D341Med (cell line): ENCODE measurements at places on chromosomes 3 and 15.

GRCh38 chr3:134242649-134243617, 7.7 kb downstream of the RYK start:
- no peak for DNase-seq

- DNase-seq: no peak
Measured at GRCh38 chr15:69943637-69944036, 154.1 kb downstream of the TLE3 start.

DNA sequence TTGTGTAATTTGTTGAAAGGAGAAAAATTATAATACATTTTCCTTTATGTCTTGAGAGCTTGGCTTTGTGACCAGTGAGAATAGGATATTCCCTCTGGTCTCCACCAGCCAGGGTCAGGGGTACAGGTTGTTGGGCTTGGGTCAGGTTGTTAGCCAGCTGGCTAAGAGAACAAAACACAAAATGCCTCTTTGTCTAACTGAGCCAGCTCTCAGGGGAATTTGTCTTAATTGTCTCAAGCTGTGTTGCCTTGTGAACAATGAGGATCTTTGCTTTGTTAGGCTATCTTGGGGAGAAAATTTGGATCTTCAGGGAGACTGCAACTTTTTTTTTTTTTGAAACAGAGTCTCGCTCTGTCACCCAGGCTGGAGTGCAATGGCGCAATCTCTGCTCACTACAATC, 17.7 kb upstream of the GK5 start:
- peak; percentile 38 for DNase-seq

- peak; percentile 45 for DNase-seq
Measured at GRCh38 chr3:25831578-25831977, 41.7 kb downstream of the OXSM start.

DNA sequence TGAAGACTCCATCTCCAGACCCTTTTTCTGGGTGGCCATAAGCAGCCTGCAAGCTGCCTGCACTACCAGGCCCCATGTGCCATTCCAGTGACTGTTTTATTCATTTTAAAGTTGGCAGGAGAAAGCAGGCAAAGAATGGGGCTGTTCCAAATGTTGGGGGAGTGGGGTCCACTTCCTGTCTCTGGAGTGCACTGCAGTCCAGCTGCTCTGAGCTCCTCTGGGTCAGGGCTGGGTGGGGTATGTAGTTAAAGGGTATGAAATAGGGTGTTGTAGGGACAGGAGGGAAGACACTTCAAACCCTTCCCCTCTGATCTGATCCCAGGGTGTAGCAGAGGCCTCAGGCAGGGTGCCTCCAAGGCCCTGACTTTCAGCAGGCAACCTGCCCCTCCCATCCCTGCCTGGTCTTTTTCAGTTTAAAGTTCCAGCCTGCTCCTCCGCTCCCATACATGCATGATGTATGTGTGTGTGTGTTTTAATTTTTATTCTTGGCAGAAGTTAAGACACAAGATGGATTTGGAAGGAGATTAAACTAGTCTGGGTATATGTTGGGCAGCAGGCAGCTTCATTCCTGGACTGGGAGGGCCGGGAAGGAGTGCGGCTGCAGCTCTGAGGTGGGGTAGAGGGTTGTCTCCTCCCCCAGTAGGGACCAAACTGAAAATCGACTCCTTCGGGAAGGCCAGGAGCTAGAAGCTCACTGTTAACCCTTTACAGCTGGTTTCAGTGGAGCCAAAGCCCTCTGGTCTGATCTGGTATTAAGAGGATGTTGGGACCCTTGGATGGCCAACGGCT, 17.3 kb downstream of the BOC start:
- DNase-seq: no peak

GRCh38 chr15:40796512-40796911, 10.4 kb upstream of the ZFYVE19 start:
- DNase-seq: no peak

DNA sequence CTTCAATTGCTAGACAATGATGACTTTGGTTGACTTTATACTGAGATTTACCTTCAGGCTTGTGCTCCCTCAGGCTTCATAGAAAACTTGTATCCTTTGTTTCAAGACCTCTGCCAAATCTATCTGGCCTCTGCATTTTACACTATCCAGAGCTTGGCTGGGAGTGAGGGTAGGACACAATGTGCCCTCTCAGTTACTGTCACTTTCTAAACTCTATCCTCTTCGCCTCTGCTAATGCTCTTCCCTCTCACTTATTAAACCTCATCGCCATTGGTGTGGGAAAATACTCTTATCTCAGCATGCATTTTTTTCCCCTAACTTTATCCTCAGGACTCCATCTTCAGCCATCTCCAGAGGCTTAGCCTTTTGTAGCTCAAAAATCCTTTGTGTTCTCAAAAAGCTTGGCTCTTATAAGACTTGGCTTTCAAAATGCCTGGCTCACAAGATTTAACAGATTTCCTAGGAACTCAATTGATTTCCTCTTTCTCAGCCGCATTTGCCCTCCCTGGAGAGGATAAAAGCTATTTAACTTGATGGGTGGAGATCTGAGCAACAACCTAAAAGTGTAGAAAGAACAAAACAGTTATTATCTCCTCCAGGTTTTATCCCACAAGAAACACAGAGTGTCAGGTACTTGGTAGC, 28.3 kb downstream of the SUCNR1 start:
- DNase-seq: no peak

- no peak for DNase-seq
Measured at GRCh38 chr3:164940745-164941144, 137.6 kb downstream of the SI start.

DNA sequence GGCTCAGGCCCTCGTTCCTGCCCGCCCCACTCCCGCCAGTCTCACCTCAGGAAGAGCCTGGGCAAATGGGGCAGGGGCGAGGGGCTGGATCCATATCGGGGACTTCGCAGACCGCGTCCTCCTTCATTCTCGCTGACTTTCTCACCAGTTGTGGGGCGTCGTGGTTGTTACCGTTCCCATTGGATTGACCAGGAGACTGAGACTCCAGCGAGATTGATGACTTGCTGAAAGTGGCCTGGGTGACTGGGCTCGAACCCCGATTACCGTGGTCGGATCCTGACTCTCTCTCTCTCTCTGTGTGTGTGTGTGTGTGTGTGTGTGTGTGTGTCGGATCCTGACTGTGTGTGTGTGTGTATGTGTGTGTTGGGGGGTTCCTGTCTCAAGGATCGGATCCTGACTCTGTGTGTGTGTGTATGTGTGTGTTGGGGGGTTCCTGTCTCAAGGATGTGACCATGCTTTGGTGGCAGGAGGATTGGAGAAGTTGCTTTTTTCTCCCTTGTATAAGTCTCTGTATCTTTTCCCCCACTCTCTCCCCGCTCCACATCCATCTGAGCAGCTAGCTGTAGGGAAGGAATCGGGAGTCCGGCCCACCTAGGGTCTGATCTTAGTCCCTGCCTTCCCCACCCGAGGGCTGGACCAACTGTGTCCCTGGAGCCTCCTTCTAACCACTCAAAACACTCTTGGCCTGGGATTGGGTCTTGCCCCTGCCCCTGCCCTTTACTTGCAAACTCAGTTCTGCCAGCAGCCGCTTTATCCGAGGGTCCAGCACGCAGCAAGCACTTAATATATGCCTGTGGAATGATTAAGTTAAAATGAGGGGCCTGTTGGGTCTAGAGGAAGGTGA, 603 bp downstream of the PLEKHO2 start:
- DNase-seq: no peak

DNA sequence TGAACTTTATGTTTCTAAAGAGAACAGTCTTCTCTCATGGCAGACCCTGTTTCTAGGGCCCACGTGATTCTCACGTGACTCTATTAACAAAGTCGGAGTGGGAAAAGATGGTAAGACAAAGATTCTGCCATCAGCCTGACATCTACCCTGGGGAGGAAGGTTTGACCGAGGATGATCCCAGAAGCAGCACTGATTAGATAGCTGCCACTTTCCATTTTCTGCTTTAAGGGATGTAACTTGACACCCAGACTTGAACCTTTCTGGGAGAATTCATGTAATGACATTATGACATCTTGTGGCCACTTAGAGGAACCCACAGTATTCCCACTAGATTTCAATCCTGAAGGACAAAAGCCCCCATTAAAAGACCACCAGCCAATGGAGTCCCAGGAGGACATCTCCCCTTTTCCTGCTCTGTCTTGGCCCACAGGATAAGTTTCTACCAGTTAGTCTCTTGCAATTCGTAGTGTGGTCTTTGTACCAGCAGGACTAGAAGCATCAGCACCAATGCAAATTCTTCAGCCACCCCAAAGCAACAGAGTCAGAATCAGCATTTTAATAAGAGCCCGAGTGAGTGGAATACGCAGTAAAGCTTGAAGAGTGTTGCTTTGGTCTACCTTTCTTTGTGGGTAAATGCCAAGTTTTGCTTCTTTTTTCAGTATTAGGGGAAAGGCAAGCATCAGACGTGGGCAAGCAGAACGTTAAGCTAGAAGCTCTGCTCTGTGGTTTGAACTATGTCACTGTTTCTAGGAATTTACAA, 480.5 kb upstream of the PROK2 start:
- DNase-seq: no peak

DNA sequence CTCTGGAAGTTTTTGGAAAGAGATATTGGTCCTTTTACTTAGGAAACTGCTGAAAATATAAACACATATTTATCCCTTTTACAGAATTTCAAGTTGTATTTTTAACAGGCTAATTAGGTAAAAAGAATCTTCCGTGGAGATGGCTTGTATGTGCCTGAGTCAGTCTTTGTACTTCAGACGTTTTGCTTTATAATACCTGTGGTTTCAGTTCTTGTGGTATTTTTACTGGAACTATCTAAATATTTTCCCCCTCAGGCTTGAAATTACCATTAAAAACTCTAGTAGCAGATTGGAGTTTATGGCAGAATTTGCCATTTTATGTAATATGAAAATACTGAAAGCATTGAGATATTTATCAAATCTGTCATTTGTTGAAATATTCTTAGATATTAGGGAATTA, 151.6 kb upstream of the CGNL1 start:
- DNase-seq: no peak

GRCh38 chr3:155835341-155836071, 18.7 kb downstream of the SLC33A1 start:
- DNase-seq: no peak
